NCI-H1417 treated with DMSO at 0.1 percent for 48 hours (cell line): ENCODE measurements at places on chromosomes 16 and 17.

DNA sequence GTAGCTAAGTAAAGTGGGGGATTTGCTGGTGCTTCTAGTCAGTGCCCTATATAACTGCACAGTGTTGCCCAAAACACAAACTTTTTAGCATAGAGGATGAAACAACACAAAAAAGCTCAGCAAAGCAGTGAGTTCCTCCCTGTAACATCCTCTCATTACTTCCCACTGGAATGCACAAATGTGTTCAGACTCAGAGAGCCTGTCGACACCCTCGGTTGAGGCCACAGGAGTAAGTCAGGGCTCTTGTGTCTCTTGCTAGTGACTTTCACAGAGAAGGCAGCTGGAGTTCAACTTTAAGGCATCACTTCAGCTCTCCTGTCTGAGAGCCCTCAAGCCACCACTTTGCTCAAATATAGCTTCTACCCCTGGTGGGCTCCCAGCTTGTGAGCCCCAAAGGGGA is 107.2 kb upstream of the NETO2 start:
- DNase-seq, result no peak

DNA sequence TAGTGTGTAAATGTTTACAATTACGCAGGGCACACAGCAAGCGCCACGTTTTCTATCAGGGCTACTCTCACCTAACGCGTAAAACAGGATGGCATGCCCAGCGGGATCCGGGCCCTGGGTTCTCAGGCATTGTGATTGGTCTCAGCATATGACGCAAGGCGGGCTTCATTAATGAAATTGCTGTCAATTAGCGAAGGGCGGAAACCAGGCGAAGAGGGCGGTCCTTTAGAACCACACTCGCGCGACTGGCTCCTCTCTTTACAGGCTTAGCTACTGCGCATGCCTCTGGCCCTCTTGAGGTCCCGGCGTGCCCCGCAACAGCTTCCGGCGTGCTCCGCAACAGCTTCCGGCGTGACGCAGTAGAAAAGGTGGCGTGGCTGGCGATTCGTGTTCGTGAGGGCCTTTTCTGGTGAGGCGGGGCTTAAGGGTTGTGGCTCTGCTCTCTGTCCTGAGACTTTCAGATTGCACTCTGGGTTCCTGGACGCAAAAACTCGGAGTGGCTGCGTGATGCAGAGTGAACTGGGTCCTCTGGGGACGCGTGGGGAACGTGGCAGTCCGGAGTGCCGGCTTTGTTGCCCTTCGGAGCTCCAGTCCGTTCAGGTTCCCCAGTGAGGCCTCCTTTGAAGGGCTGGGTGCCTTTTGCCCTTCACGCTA is 9.2 kb downstream of the OR2C1 start:
- peak; percentile 88 for DNase-seq

DNA sequence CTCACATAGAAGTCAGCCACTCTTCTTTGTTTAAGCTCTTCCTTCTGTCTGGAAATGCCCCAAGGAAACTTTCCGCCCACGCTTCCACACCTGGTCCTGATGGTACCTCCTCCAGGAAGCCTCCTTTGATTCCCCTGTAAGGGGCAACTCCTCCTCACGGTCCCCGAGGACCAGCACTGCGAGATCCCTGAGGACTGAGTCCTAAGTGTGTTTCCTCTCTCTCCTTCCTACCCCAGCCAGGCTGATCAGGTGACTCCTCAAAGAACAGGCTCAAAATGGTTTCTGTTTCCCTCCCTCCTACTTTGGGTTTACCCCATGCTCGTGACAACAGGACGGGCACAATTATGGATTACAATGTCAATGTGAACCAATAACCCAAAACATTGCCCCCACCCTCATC is 63.0 kb upstream of the MED9 start:
- DNase-seq, result no peak

DNA sequence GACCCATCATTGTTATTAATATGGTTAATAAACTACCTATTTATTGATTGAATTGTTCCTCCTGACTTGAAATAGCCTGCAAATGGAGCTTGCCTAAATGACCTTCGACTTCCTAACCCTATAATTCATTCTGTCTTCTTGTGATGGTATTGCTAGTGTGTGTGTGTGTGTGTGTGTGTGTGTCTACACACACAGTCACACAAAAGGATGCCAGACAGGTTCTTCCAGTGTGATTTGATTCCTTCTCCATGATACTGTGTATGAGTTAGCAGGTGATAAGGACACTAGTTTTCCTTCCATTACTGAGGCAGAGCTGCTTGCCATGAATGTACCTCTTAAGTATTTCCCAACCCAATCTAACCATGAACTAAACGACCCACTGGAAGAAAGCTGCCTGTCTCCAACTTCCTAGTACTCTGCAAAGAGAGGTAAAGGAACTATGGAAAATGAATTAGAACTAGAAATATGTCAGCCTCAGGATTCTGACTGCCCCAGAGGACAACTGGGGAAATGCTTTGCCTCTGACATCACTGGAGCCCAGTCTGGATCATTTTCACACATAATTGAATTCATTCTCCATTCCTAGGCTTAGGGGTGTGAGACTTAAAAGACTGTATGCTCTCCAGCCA is 3.5 kb upstream of the CDC6 start:
- no peak for DNase-seq

DNA sequence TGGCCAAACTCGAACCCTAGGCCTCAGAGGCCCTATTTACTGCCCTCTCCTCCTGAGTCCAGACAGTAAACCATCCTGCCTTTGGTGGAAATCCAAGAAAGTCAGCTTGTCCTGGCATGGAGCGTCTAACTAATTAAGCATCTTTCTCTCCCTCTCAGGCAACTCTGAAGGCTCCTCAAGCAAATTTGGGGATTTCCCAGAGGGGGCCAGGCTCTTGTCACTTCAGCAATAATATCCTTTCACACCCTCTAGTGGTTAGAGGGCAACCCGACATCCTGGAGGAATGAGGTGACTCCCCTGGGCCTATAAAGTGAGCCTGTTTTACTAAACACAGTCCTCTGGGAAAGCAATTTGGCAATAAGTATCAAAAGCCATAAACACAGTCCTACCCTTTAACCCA is 60.4 kb downstream of the NOG start:
- no peak for DNase-seq
